M059J (cell line): ENCODE measurements at places on chromosomes 7 and 10.

DNA sequence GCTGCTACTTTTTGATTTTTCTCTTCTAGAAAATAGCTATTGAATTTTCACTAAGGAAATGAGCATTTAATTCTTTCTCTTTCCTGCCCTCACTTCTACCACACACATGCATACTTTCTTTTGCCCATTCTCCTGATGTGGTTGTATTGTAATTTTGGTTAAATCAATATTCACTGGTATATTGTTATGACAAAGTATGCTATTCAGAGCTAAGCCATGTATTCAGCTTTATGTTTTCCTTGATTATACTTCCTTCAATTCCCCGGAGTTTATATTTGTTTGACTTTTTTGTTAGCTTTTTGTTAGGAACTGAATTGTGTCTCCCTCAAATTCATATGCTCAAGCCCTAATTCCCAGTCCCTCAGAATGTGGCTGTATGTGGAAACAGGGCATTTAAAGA is 24.0 kb downstream of the LRRC72 start:
- DNase-seq = no peak

- DNase-seq = no peak
Observed at GRCh38 chr10:15440204-15440711, 69.2 kb upstream of the FAM171A1 start.

DNA sequence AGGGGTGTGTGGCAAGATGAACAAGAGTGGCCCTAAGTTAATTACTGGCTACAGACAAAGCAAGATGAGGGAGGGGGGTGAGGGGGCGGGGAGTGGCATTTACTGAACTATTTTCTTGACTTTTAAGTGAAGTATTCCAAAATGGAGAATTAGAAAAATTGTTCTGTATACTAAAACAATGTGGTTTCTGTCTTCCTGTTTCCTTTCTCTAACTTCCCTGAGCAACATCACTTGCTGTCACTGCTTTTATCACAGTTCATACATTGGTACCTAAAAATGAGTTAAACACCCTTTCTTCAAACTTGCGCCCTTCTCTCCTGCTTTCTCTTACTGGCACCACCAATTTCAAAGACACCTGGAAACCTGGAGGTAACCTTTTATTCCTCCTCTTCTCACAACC is 21.6 kb downstream of the PDZD8 start:
- DNase-seq = no peak

GRCh38 chr10:10803278-10803677 is 214.4 kb upstream of the CELF2 start:
- no peak for DNase-seq
